ENCODE measurements at places on chromosomes 3 and 15.

GRCh38 chr3:177041730-177042551 lies 155.3 kb downstream of the TBL1XR1 start:
- DNase-seq, result no peak

DNA sequence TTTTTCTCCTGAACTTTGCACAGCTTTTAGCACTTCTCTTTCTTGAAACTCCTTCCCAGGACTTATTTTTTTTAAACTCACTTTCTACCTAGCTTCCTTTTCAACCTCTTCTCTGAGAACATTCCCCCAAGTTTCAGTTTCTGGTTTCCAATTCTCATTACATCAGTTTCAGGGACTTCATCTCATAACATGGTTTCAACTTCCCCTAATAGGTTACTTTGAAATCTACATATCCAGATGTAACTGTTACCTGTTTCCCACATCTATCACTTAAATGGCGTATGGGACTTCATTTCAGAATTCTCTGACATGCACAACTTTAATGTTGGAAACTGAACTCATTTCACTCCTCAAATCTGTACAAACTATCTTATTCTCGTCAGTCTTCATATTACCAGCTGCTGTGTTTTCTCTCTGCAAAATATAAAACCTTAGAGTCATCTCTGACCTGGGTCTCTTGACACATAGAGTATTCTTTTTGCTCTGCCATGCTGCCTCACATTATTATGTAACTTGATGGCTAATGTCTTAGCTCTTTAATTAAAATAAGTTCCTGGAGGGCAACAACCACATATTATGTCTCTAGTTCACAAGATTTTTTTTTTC lies 58.4 kb downstream of the NME9 start:
- no peak for DNase-seq

DNA sequence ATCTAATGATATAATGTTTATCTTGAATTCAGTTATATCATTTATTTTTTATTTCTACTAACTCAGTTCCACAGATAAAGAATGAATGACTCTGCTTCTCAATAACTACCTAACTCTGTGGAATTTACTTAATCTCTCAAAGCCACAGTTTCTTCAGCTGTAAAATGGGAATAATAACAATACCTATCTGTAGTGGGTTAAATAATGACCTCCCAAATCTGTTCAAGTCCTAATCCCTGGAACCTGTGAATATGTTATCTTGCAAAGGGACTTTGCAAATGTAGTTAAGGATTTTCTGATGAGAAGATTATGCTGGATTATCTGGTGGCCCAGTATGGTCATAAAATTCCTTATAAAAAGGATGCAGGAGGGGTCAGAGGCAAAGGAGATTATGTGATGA lies 61.7 kb downstream of the THRB start:
- no peak for DNase-seq

GRCh38 chr3:159151130-159151529 lies 349.3 kb downstream of the MFSD1 start:
- DNase-seq, result peak; percentile 2

DNA sequence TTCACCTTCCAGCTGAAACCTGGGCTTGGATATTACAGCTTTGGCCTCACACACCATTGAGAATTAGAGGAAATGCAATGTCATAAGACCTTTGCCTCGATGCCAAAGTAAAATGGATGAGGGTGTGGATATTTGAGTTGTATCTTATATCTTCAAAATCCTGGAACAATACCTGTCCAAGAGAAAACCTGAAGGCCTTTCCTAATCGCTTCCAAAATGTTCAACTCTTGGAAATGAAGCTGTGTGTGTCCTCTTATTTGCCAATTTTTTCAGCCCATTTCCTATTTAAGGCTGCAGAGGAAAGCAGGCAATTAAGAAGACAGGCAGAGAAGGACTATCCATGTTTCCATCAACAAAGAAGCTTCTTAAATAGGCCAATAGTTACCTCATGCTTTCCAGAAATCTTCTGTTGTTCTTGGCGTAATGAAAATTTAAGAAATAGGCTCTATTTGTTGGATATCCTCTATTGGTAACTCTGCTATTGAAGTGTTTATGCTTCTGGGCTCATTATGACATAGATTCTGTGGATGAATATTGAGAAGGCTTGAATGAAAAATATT lies 99.5 kb upstream of the ZBTB20 start:
- peak; percentile 11 for DNase-seq

- peak; percentile 2 for DNase-seq
Measured at GRCh38 chr15:42640109-42640508, 64.7 kb downstream of the STARD9 start.

DNA sequence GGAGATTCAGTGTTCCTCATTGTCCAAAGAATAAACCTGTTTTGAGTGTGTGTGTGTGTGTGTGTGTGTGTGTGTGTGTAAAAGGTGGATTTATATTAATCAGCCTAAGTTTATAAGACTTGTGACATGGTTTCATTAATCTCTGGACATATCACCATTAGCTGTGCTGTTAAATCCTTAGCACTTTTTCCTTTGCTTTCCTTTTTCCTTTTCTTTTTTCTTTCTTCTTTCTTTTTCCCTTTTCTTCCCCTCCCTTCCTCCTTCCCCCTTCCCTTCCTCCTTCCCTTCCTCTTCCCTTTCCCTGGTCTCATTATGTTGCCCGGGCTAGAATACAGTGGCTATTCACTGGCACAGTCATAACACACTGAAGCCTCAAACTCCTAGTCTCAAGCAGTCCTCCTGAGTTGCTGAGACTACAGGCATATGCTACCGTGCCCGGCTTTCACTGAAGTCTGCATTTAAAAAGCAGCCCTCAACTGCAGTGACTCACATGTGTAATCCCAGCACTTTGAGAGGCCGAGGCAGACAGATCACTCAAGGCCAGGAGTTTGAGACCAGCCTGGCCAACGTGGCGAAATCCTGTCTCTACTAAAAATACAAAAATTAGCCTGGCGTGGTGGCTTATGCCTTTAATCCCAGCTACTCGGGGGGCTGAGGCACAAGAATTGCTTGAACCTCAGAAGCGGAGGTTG lies 28.6 kb upstream of the ITPKA start:
- DNase-seq, result no peak

DNA sequence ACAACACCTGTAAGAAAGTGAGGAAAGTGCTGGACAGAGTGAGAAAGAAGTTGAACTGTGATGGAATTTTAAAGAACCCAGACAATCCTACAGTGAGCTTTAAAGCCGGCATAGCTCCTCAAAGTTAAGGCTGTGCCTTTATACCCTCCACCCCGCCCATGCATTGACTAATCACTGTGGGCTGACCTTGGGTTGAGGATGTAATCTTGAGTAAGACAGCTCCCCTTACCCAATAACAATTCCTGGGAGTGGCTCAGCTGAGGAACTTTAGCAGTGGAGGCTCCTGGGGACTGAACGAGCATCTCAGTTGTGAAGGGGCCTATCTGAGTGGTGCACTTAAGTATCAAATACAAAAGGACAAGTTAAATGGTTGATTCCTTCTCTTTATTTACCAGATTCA lies 35.7 kb upstream of the ZNF770 start:
- DNase-seq, result no peak

GRCh38 chr3:46955801-46956259 lies 20.7 kb downstream of the CCDC12 start:
- DNase-seq, result no peak

DNA sequence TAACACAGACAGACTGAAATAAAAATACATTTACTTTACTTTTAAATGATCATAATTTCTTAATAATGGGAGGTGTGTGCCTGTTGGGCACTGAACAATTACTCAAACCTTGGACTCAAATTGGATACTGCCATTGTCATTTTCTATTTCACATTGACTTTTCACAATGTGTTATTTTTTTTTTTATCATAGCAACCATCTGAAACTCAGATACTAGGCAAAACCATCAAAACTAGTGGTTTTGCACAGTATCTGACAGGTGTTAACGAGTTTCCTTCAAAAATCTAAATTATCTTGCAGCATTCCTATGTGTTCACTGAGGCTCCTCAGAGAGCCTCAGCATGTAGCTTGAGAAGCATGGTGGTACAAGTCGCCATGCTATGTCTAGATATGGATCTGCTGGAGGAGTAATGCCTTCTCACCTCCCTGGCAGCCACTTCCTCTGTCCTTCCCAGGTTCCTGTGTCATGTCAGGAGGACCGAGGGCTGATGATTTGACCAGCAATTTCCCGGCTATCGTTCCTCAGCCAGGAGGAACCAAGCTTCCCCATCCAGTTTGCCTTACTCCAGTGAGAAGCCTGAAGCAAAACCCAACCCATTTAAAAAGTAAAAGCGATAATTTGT lies 29.9 kb upstream of the RFTN1 start:
- no peak for DNase-seq

- no peak for DNase-seq
Measured at GRCh38 chr3:152183473-152183872, 85.3 kb upstream of the MBNL1 start.

Data from GM23248 (cell line).